ENCODE measurements at places on chromosomes 3 and 15. TPM values are rescaled to one million over a fixed set of nuclear protein-coding genes. Genes with fewer than 3 reads are reported as not detected.

Gene CAND2
- polyA plus RNA-seq = 36.6 TPM

Gene TICRR
- polyA plus RNA-seq = 0.09 TPM

Gene CFAP44
- polyA plus RNA-seq = 2.1 TPM

Gene APOD
- polyA plus RNA-seq = 174 TPM

Gene TM4SF18
- polyA plus RNA-seq = 4.5 TPM

Gene C2CD4B
- 2.8 TPM for polyA plus RNA-seq

Gene JMJD7
- polyA plus RNA-seq = 16.5 TPM

Gene ZXDC
- polyA plus RNA-seq = 8.2 TPM

Gene TM6SF1
- 13.8 TPM for polyA plus RNA-seq

Gene ATG3
- polyA plus RNA-seq = 36.5 TPM

Gene CHRFAM7A
- 1.3 TPM for polyA plus RNA-seq

Gene LARP6
- polyA plus RNA-seq = 32.3 TPM

Gene SHC4
- polyA plus RNA-seq = 2.4 TPM

Gene SEMA3G
- polyA plus RNA-seq = 11.2 TPM

Gene ARNT2
- 3.6 TPM for polyA plus RNA-seq

Gene PLA2G4E
- 0.07 TPM for polyA plus RNA-seq

Gene RBMS3
- 8.9 TPM for polyA plus RNA-seq

Data from right cardiac atrium (tissue), 5 donors.